Left kidney (tissue), 8 donors: ENCODE measurements at places on chromosomes 13 and 19. TPM values are rescaled to one million over a fixed set of nuclear protein-coding genes. Genes with fewer than 3 reads are reported as not detected.

DNA sequence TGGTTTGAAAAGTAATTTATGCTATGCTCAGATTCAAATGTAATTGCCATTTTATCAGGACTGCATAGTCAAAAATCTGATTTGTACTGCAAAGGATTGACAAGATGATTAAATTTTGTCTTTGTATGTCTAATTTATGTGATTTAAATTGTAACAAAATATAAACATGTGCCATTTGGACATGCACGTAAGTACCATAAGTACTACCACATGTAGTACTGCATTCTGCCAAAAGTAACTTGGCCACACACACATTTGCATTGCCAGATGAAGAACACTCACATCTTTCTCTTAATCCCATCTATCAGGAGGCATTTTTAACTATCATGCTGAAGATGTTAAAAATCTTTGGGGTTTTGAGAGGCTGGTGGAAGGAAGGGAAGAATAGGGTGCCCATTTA is 133.3 kb downstream of the KLF12 start:
- no peak for DNase-seq

DNA sequence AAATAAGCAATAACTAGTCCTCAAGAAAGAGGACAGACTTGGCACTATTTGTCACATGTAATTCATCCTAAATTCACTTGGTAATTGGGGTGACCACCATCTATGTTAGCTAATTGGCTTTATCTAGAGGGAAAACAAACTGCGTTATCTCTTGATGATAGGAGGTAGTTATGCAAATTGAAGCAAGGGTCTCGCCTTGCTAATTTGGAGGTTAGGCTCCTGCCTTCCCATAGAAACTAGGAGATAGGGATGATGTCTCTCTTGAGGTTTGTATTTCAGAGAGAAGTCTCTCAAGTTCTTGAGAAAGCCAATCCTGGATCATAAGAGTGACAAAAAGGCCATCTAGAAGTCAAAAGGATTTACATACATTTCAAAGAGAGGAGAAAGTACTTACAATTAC is 179.9 kb downstream of the SLITRK6 start:
- no peak for DNase-seq

DNA sequence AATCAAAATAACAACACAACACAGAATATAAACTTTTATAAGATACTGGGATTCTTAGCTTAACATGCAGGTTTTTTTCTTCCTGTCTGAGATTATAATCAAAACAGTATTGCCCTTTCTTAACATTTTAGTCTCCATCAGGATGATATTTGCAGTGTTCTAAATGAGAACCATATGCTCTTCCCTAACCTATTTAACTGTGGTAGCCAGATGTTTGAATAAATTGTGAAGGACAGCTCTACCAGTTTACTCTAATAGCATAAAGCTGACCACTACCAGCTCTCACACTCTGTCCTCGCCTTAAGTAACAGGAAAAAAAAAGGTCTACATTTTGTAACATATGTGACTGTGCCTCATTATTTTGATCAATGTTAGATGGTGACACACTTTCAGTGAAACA is 618.7 kb upstream of the SGCG start:
- no peak for DNase-seq

The LRRC63 gene
- polyA plus RNA-seq = 0.18 TPM
